ENCODE measurements at places on chromosomes 16 and 17. TPM values are rescaled to one million over a fixed set of nuclear protein-coding genes. Genes with fewer than 3 reads are reported as not detected.

Gene MTSS2
- total RNA-seq: 4.6 TPM

Gene SGCA
- not detected for total RNA-seq

Gene RAB11FIP4
- 38.5 TPM for total RNA-seq

Gene CLDN7
- total RNA-seq: 1.7 TPM

Gene ABCA6
- 0.14 TPM for total RNA-seq

Gene ZNF23
- 9.6 TPM for total RNA-seq

Gene KRTAP4-6
- total RNA-seq: not detected

Gene SEZ6L2
- total RNA-seq: not detected

Gene ATMIN
- total RNA-seq: 28.3 TPM

Gene MPO
- total RNA-seq: not detected

GRCh38 chr16:71846431-71846830 lies 655 bp downstream of the ATXN1L start:
- peak overlapping the region; percentile 94 for H3K4me3 ChIP-seq
- H3K27me3 ChIP-seq: no peaks in the 10 kb centered on the region
- H3K36me3 ChIP-seq: peaks cover 22% of the 10 kb centered on the region

DNA sequence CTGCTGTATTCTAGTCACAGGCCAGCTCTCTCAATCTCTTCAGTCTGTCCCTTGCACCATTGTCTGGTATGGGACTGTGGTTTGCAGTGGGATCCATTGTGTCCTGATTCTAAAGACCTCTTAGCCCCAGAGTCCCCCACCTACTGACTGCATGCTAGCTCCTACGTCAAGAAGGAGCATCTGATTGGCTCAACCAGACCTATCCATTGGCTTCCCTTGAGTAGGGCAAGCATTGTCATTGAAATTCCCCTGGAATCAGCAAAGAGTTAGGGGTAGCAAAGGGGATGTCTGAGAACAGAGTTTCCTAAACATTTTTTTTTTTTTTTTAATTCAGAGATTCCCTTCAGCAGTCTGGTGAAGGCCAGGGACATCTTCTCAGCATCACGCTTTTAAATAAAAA lies 175.3 kb upstream of the MPHOSPH6 start:
- no peak for DNase-seq
- H3K27ac ChIP-seq: no peak overlapping the region
- no peaks in the 10 kb centered on the region for H3K36me3 ChIP-seq
- no peaks in the 10 kb centered on the region for H3K4me1 ChIP-seq
- H3K4me3 ChIP-seq: no peak overlapping the region
- H3K27me3 ChIP-seq: peaks cover 3% of the 10 kb centered on the region

DNA sequence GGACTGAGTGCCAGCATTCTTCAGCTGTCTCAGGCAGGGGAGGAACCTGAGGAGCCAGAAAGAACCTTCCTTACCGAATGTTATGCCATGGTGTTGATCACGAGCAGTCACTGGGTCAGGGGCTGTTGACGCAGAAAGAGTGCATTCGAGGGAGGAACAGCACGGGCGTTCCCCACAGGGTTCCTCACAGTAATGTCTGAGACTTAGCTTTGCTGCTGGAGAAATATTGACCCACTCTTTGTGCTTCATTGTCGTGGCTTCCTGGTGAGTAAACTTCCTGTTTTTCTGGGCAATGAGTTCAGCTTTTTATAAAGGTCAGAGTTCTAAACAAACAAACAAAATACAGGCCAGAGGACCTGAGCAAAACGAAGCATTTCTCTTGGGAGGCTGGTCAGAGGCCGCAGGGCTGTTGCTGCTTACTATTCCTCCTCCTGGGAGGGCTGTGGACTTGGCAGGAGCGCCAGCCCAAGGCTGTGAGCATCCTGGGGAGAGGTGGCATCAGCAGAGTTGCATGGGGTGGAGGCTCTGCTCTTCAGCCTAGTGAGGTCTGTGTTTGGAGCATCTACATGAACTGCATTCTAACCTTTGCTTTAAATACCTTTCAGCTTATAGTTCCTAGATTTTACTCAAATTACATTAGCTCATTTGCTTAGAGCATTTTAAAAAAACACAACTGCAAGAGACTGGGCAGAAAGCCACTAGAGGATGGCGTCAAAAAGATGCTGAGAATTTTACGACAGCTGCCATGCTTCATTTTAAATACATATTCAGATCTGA lies 143.1 kb upstream of the CACNG5 start:
- no peaks in the 10 kb centered on the region for H3K27me3 ChIP-seq
- peaks cover 49% of the 10 kb centered on the region for H3K36me3 ChIP-seq
- peaks cover 5% of the 10 kb centered on the region for H3K4me1 ChIP-seq

DNA sequence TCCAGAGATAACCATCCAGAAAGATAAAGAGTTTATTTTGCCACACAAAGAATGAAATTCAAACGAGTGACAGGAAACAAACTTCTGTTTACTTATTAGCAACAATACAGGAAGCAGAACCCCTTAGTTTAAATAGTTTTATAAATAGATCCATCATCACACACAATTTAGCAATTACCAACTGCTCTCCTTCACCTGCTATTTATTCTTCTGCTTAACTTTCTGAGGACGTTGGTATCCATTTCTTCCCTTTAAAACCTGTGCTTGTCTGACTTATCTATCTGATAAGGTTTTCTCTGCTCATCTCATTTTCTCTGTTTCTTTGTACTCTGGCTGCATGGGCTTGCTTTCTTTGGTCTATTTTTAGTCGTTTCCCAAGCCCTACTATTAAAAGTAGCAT lies 4.3 kb upstream of the ADAMTS18 start:
- no peak for DNase-seq
- H3K36me3 ChIP-seq: no peaks in the 10 kb centered on the region
- H3K4me1 ChIP-seq: no peaks in the 10 kb centered on the region
- no peak overlapping the region for H3K27ac ChIP-seq

GRCh38 chr16:89604764-89605163 lies 8.7 kb upstream of the DPEP1 start:
- H3K27me3 ChIP-seq: no peaks in the 10 kb centered on the region
- no peak overlapping the region for H3K27ac ChIP-seq
- no peak for DNase-seq
- H3K36me3 ChIP-seq: no peaks in the 10 kb centered on the region
- no peak overlapping the region for H3K4me3 ChIP-seq

GRCh38 chr16:29649588-29650494 lies 13.2 kb upstream of the SPN start:
- H3K27me3 ChIP-seq: no peaks in the 10 kb centered on the region
- peak overlapping the region; percentile 65 for H3K4me3 ChIP-seq
- DNase-seq: no peak
- no peaks in the 10 kb centered on the region for H3K36me3 ChIP-seq
- peak overlapping the region; percentile 85 for H3K27ac ChIP-seq
- peaks cover 24% of the 10 kb centered on the region for H3K4me1 ChIP-seq

DNA sequence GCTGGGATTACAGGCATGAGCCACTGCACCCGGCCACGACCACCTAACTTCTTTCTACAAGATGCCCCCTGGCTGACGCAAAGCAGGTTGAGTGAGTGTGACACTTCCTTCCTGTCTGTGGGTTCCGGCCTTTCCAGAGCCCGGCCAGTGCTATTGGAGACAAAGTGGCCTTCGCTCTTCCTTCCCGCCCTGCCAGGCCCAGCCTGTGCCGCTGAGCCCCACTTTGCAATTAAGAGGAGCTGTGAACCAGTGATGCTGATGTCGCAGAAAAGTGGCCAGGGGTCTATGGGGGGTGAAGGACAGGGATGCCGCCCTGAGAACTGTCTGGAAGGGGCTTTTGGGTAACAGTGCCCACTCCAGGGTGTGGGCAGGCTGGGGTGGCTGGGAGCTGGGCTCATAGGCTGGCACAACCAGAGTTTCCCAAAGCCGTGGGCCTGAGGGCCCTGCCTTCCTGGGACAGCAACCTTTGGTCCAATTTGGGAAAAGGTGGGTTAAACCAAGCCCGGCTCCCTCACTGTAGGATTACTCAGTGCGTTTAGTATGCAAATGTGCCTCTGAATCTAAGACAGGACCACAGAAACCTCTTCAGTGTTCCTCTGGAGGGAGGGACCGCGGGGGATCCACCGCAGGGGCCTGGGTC lies 174.9 kb downstream of the SEC14L1 start:
- no peak overlapping the region for H3K4me3 ChIP-seq
- H3K36me3 ChIP-seq: no peaks in the 10 kb centered on the region
- H3K4me1 ChIP-seq: peaks cover 19% of the 10 kb centered on the region
- DNase-seq: no peak

DNA sequence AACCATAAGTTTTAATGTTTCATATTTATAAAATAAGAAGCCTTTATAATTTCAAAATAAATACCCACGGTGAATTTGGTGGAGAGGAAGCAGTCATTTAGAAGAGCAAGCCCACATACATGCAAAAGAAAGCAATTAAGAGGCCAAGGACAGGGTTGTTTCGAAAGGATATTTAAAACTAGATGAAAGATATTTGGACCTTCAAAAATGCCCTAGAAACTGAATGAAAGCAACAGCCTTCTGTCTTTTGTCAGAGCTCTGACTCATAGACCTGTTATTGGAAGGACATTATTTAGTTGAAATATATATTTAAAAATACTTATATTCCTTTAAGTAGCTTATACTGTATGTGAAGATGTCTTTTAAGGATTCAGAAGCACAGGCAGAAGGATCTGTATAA lies 8.6 kb upstream of the METTL9 start:
- no peak overlapping the region for H3K27ac ChIP-seq
- DNase-seq: no peak
- no peaks in the 10 kb centered on the region for H3K36me3 ChIP-seq
- H3K4me3 ChIP-seq: no peak overlapping the region

DNA sequence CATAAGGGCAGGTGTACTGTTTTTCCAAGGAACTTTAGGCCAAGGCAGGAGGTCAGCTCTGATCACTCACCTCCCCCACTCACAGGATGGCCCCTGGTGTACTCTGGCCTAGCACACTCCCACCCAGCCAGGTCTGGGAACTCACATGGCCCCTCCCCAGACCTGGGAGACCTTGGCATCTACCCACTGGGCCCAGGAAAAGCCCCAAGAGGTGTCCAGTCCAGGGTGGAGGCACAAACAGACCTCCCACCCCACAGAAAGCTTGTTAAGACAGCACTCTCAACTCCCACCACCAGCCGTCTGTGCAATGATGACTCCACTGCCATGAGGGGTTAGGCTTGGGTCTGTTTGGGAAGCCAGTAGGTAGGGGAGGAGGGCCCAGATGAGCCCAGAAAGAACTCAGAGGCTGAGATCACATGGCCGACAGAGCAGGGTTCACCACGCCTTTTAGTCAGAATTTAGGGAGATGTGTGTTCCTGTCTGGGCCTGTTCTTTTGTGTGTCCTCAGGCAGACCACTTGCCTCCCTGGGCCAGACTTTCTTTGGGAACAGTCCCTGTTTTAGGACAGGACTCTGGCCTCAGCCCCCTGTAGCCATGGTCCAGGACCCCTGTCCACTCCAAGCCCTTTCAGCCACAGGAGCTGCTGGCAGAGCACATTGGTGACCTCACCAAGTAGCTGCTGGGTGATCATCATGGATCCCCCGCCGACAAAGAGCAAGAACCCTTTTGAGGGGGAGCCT lies 12.1 kb upstream of the CBFB start:
- H3K4me3 ChIP-seq: no peak overlapping the region
- H3K36me3 ChIP-seq: peaks cover 6% of the 10 kb centered on the region
- peaks cover 6% of the 10 kb centered on the region for H3K27me3 ChIP-seq

GRCh38 chr17:8887834-8888703 lies 20.6 kb upstream of the PIK3R6 start:
- H3K27me3 ChIP-seq: no peaks in the 10 kb centered on the region
- H3K4me3 ChIP-seq: no peak overlapping the region
- DNase-seq: no peak
- peaks cover 37% of the 10 kb centered on the region for H3K36me3 ChIP-seq

DNA sequence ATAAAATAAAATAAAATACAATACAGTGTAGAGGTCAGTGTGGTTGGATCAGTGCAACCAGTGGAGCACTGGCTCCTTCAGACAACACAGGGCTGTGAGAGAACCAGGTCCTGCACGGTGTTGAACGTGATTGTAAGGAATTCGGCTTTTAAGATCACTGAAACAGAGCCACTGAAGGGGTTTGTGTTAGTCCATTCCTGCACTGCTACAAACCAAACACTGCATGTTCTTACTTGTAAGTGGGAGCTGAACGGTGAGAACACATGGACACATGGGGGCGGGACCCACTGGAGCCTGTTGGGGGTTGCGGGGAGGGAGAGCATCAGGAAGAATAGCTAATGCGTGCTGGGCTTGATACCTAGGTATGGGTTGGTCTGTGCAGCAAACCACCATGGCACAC lies 193.2 kb upstream of the AXIN2 start:
- no peak overlapping the region for H3K4me3 ChIP-seq
- no peak for DNase-seq
- H3K27ac ChIP-seq: no peak overlapping the region
- H3K4me1 ChIP-seq: peaks cover 8% of the 10 kb centered on the region

DNA sequence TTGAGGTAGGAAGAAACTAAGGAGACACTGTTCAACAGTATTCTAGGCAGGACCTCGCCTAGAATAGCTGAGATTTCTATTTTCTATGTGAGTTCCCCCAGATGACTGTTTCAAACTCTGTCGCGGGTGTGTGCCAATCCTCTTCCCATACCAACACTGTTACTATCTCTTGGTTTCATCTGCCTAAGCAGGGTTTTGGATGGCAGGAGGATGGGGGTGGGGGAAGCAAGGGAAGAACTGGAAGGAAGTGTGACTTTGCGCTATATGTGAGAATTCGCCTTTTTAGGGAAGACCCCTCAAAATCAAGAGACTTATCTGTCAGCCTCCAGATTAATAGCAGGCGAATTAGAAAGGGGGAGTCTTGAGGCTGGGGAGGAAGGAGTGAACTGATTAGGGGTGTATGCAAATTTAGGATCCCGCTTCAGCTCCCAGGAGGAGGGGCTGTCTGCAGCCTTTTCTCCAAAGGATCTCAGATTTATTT lies 521 bp upstream of the G6PC3 start:
- H3K4me3 ChIP-seq: peak overlapping the region; percentile 97
- peaks cover 26% of the 10 kb centered on the region for H3K4me1 ChIP-seq
- no peaks in the 10 kb centered on the region for H3K27me3 ChIP-seq

DNA sequence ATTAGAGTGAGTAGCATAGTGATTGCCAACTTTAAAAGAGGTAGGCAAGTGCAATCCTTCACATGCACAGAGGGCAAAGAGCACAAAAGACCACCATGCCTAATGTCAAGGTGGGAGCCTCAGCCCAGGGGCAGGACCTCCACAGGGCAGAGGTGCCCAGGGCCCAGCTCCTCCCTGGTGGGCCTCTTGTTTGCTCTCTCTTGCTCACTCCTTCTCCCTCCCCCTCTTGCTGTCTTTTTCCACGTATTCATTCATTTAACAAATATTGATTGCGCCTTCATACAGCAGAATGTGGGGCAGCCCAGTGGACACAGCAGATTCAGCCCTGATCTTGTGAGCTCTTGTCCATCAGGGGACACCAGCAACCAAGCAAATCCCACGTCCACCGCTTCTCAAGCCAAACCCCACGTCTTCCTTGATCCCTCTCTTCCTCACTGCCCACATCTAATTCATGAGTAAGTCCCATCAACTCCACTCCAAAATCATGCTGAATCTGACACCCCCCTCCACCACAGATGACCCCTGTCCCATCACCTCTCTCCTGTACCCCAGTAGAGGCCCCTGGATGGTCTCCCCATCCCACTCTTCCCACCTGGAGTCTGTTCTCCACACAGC lies 44.1 kb upstream of the RPL38 start:
- H3K4me3 ChIP-seq: no peak overlapping the region
- no peak overlapping the region for H3K27ac ChIP-seq
- H3K27me3 ChIP-seq: peaks cover 2% of the 10 kb centered on the region
